LNCaP clone FGC (cell line): ENCODE measurements at places on chromosomes 11 and 22.

- no peak for DNase-seq
Observed at GRCh38 chr11:7353100-7353499, 101.4 kb downstream of the SYT9 start.

GRCh38 chr11:126874276-126874675 is 126.3 kb downstream of the KIRREL3 start:
- DNase-seq, result no peak

- no peak for DNase-seq
Observed at GRCh38 chr11:94112206-94112953, 16.3 kb upstream of the PANX1 start.

GRCh38 chr11:128593281-128593680 is 5.9 kb upstream of the ETS1 start:
- DNase-seq, result no peak

DNA sequence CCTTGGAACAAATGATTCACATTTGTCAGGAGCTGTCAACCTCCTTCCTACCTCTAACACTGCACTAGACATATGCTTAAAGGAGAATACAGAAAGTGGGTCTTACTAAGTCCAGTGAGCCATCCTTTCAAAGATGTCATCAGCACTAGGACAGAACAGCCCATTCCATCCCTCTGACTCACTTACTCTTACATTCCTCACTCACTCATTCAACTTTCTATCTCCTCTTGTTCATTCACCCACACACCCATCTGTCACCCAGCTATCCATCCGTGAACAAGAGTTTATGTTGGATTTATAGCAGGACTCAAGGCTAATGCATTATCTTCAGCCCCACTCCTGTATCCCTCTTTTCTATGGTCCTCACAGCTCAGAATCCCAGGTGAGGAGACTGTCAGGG is 9.1 kb downstream of the INSC start:
- no peak for DNase-seq

GRCh38 chr22:49592780-49593501 is 234.7 kb downstream of the BRD1 start:
- no peak for DNase-seq
